Amygdala (tissue), 56 donors: ENCODE measurements at places on chromosomes 7 and 10.

- DNase-seq, result no peak
Measured at GRCh38 chr7:38492010-38492409, 139.2 kb downstream of the AMPH start.

DNA sequence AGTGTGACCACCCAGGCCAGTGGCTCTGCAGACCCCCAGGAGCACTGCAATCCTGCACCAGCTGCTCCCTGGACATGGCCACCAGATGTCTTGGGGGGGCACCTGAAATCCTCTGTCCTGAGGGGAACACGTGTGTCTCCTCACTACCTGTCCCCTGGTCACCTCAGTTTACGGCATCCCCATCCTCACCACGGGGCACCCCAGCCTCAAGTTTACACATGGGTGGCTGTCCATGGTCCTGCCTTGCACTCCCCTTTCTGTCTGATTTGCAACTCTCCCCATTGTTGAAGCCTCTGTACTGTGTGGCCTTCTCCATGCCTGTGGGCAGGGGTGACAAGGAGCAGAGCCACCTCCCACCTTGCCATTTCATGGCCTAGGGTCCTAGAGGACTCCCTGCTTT lies 67.2 kb downstream of the RAMP3 start:
- no peak for DNase-seq

DNA sequence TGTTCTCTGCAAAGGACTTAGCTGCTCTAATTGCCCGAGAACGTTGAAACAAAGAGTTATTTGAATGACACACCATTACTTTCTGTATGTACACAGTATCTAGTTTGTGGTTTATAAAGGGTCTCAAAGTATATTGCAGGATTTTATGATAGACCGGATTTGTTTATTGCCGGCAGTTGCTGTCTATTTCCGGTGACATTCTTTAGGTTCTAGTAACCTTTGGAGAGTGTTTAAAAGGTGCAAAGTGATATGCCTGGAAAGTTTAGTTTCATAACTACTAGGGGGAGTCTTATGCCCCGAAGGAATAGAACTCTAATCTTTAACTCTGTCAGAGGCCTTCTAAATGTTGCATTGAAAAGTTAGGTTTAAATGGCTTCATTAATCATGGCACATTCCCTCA lies 63.8 kb downstream of the PAPSS2 start:
- DNase-seq, result no peak

DNA sequence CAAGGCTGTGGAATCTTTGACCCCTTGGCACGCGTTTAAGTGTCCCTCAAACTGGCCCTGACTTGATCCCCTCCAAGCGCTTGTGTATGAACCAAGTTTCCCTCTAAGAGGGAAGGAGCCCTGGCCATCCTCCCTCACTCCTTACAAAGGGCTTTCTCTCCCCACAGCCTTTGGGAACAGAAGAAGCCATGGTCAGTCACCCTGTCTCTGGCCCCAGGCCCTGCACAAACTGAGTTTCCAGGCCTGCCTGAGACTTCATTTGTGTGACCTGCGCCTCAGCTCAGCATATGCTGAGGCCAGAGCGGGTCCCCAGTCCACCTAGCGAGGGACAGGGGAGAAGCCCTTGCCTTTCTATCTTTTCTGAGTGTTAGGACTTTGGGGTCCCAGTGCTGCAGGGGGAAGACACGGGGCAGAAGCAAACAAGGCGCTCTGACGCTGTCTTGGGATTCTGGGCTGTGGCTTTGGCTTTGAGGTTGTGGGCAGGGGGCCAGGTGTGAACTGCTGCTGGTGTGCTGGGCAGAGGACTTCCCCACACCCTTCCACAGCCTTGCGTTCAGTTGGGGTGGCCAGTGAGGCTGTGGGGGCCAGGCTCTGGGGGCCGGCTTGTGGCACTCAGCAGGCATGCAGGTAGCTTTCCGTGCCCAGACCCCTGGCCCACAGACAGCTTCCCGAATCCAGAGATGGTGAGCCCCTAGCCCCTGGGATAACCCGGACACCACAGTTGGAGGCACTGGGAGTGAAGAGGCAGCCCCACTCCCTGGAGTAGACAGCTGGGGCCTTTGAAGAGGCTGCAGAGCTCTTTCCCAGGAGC lies 1.5 kb downstream of the RET start:
- no peak for DNase-seq

- DNase-seq, result no peak
Measured at GRCh38 chr10:124318076-124318475, 100.6 kb downstream of the OAT start.

DNA sequence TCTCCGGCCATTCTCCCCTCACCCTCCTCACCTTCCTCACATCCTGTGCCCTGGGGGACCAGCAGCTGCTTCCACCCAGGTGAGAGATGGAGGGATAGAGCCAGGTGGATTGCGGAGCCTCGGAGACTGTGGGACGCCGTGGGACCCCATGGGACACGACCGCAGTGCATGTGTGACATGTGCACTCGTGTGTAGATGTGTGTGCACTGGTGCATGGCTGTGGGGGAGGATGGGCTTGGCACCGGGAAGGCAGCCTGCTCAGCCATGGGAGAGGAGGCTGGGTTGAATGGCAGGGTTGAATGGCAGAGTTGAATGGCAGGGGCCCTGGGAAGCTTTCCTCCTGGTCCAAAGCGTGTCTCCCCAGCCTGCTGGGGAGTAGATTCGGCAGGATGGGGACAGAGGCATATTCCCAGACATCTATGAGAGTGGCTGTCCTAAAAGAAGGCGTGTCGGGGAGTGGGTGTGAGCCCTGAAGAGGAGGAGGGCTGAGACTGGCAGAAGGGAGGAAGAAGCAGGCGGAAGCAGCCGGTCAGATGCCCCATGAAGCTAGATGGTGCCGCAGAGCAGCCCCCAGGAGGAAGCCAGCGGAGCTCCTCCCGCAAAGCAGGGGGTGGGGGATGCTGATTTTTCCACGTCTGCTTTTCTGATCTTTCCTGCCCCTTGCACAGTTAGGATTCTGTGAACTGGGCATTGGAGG lies 815 bp downstream of the GIMAP8 start:
- DNase-seq, result no peak

- no peak for DNase-seq
Measured at GRCh38 chr7:99296471-99296870, 23.8 kb downstream of the MYH16 start.

DNA sequence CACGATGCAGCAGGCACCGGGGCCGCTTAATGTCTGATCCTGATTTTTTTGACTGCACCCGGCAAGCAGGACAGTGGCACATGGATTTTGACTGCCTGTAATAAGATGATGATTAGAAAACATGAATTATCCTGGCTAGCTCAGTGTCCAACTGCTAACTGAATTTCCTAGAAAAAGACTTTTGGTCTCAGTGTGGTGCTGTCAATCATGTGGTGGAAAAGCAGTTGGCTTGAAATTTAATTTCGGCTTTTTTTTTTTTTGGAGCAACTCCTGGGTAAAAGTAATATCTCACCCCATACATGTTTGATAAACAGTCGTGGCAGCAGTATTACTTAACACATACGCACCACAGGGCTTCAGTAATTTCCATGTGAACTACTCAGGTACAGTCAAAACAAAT lies 227.7 kb downstream of the FANK1 start:
- DNase-seq, result no peak

GRCh38 chr10:118840776-118841468 lies 86.2 kb upstream of the CACUL1 start:
- DNase-seq, result no peak

DNA sequence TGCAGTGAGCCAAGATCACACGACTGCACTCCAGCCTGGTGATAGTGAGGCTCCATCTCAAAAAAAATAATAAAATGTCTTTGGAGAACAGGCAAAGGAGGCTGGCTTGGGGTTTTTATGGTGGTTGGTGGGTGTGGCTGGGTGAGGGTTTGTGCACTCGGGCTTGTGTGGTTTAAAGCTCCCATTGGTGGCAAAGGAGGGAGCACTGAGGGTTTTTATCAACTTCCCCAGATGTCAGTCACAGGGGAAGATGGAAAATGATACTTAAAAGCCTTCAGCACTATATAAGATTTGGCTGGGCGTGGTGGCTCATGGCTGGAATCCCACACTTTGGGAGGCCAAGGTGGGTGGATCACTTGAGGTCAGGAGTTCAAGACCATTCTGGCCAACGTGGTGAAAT lies 16.3 kb upstream of the RNF216 start:
- DNase-seq, result no peak

- DNase-seq, result no peak
Measured at GRCh38 chr10:120075349-120075748, 182.8 kb downstream of the SEC23IP start.

- DNase-seq, result no peak
Measured at GRCh38 chr7:122789156-122789555, 86.4 kb upstream of the RNF148 start.

DNA sequence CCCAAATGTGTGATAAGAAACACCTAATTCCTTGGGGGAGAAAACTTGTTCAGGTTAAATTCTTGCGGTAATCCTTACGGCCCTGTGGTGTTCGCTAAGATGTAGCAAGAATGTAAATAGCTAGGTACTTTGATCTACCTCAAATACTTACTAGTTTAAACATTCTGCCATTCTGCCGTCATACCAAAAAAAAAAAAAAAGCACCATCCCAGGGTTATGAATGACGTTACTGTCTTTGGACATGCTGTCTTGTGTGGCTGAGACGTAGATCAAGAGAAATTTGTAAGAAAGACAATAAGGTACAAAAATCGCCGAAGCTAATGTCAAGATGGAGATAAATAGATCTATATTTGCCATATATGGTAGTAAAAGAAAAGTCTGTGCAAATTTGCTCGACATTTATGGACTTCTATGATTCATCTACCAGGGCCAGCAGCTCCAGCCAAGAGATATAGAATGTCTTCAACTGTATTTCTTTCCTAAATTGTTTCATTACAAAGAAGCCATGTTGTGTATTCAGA lies 195.6 kb downstream of the CUX1 start:
- no peak for DNase-seq
